ENCODE measurements at places on chromosomes 1 and 21.

DNA sequence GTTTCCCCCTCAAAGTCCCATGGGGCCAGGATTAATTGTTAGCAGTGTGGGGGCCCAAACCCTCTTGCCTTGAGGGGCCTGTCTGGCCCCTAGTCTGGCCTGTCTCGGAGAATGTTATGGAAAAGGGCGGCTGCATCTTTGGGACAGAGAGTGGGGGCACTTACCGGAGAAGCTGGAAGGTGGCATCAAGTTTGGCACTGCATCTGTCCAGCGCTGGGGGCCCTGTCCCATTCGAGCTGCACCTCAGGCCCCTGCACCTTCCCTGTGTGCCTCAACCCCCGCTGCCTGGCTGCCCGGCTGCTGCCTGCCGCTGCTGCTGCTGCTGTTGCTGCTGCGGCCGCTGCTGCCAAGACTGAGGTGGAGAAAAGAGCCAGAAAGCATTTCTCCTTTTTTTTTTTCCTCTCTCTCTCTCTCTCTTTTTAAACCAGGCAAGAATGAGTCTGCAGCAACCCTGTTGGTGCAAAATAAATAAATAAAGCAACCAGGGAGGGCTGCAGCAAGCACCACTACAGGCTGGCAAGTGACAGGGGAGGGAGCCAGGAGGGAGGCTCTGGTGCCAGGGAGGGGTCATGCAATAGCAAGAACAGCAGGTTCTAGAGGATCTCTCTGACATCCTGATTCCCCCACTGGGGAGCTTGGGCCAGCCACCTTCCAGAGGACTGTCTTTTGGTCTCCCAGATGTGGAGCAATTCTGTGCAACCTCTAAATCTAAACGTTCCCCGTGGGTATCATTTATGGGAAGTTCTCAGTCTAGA, at the start of gene LINGO4:
Gene LINGO4, minus strand, starts transcription at position 354 of the 755 bp plus-strand sequence. CDS start 2,715 bp downstream, outside the sequence.
- no peak for DNase-seq

DNA sequence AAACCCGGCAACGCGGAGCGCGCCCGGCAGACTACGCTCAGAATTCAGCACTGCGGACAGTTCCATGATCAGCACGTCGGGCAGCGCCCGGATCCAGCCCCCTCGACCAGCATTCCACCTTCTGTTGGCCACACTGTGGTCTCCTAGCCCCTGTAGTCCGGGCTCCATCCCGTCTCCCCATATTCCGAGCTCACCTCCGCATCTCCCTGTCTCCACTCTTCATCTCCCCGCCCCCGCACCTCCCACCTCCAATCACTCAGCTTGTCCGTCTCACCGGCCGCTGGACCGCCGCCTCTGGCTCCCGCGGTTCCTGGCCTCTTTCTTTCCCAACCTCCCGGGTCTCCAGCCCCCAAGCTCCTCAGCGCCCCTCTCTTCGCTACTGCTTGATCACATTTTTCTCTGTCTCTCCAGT, 500 bp downstream of the EPHA10 start:
- no peak for DNase-seq

- DNase-seq: no peak
Observed at GRCh38 chr1:86226204-86226603, 69.6 kb upstream of the COL24A1 start.

DNA sequence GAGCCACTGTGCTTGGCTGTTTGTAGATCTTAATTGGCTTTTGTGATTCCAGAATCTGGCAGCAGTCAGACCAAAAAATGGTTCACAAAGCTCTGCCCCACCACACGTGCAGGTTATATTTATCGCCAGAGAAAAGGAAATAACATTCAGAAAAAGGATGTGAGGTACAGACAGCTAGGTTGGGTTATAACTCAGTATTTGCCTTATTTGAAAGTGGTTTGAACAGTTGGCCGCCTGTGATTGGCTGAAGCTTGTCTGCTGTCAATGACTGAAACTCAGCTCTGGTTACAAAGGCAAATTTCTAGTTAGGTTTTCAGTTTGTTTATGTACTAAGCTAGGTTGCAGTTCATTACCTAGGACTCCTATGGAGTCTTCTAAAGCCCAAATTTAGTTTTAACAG, 9.6 kb downstream of the SH3BGR start:
- no peak for DNase-seq

GRCh38 chr1:28517649-28517999, 11.8 kb downstream of the RCC1 start:
- DNase-seq: no peak

DNA sequence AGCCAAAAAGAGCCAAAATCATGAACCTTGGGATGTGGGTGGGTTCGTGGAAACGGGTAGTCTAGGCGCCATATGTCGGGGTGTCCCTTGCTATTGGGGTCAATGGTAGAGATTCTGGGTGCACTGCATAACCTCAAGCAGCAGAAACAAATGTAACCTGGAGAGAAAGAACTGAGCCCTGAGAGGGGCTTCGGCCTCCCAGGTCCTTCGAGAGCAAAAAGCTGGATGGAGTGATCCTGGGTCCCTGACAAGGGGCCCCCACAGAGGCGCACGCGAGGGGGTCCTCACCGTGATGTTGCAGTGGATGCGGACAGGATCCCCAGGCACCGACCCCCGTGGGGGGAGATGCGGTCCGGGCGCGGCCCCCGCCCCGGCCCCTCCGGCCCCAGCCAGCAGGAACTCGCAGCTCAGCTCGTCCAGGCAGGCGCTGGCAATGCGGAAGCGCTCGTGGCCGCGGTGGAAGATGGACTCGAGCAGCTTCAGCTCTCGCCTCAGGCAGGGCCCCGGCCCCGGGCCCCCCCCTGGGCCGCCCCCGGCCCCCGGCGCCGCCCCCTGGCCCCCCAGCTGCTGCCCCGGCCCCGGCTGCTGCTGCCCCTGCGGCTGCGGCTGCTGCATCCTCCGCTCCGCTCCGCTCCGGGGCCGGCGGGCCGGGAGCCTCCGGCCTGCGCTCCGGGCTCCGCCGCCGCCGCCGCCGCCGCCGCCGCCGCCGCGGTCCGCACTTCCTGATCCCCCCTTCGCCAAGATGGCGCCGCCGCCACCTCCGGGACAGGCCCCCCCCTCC, at the start of gene UBE2Q1:
Gene UBE2Q1, minus strand, starts transcription at position 724 of the 781 bp plus-strand sequence. Its CDS starts 109 bp downstream, at position 615.
- DNase-seq: no peak

- DNase-seq: no peak
Observed at GRCh38 chr1:103387898-103388297, 137.6 kb upstream of the RNPC3 start.

- no peak for DNase-seq
Observed at GRCh38 chr1:56645677-56646305, 677 bp downstream of the PRKAA2 start.

Measured in cerebellar nuclear complex (tissue), 1 donor.